ENCODE measurements at places on chromosomes 1 and 21. TPM values are rescaled to one million over a fixed set of nuclear protein-coding genes. Genes with fewer than 3 reads are reported as not detected.

Gene OLIG2
- not detected for total RNA-seq

DNA sequence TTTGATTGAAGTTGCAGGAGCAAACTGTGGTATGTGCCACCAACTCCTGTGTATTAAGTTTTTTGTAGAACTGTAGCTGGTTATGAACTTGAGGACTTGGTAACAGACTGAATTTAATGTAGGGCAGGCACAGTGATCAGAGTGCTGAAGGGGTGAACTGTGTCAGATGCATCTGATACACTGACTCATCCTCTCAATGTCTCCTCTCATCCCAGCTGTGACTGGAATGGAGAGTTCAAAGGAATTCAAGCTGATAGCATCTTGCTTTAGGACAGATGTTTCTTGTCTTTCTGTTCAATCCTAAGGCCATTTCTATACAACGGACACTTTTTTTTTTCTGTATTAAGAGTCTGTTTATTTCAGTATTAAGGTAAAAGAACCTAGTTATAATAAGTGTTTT is 25.0 kb upstream of the GBP1 start:
- DNase-seq: no peak

- DNase-seq: no peak
These were observed 21.2 kb upstream of the LRRC8C start for GRCh38 chr1:89611721-89612120.

DNA sequence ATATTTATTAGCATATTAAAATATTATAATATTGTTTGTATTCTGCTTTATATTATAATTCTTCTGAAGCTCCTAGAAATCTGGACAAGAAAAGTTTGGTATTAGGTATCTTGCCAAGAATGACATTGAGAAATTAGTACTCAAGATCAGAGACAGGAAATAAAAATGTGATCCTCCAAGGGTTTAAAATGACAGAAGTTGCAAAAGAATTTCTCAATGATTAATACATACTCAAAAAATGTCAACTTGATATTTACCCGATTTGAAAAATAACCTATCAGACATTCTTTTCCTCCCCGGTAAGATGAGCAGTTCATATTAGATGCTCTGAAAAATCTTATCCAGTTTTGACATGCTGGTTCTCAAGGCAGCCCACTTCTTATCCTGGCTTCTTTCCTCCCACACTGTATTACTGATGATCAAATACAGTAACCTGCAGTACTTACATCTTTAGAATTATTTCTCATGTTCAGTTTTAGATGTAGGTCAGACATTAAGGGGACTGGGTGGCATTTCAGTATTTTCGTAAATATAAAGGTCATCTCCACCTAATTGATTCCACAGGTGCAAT is 55.3 kb downstream of the CACHD1 start:
- no peak for DNase-seq

- DNase-seq: no peak
These were observed 44.7 kb downstream of the YARS1 start for GRCh38 chr1:32772281-32773017.

GRCh38 chr1:87759421-87760087 is 430.9 kb downstream of the LMO4 start:
- DNase-seq: no peak

Gene ATG4C
- total RNA-seq: 3.6 TPM

Gene A3GALT2
- total RNA-seq: not detected

DNA sequence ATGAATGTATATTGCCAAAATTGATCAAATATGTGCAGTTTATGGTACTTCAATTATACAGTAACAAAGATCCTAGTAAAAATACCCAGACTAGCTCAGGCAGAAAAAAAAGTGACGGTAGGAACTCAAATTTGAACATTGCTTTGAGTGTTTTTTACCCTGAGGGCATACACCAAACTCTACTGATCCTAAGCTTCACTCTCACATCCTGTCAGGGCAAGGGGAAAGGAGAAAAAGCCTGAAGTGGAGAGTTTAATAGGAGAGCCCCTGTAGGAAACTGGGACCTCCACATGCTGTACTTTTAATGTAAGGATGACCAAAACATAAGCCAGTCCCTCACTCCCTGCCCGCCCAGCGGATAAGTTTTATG is 59.8 kb upstream of the GNG12 start:
- DNase-seq: no peak
